Activated CD4-positive, alpha-beta T cell treated with anti-CD3 and anti-CD28 coated beads, Interleukin-2, amount 10 ng/mL, durations not matched to agents 7 days and 5 days (primary cell): ENCODE measurements at places on chromosomes 4 and X. TPM values are rescaled to one million over a fixed set of nuclear protein-coding genes. Genes with fewer than 3 reads are reported as not detected.

PNMA5 gene
- total RNA-seq, result 0.10 TPM

WDR19 gene
- total RNA-seq, result 11.8 TPM

MED14 gene
- 55.8 TPM for total RNA-seq

SLC7A11 gene
- 1.1 TPM for total RNA-seq
